Activated CD4-positive, alpha-beta memory T cell treated with anti-CD3 and anti-CD28 coated beads for 36 hours (primary cell): ENCODE measurements at places on chromosomes 12 and 14.

DNA sequence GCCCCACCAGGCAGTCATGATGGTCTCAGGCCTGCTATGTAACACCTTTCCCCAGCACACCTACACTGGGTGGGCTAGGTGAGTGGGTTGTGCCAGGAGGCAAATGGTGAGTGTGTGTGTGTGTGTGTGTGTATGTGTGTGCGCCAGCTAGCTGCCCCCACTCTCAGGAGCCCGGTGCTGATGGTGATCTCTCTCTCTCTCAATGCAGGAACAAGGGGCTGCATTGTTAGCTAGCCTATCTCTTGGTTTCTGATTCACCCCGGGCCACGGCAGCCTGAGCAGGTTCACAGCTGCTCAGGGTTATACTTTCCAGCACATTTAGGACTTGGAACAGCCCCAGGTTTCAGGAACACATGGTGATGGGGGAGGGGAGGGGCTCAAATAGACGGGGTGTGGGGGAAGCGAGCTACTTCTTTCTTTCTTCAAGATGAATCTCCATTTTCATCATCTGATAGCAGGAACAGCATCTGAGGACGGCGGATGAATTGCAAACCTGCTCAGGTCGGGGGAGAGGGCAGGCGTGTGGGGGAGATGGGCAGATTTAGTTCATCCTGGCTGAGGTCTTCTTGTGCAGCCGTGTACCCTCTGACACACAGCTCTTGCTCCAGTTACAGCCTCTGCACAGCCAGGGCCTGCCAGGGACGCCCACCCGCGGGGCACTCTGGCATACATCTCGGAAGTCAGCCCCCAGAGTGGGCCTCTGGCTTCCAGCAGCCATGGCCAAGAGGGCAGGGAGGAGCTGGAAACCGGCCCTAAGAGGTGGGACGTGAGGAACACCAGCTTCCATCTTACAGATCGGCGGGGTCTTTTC lies 137.6 kb downstream of the ZFP36L1 start:
- DNase-seq: no peak

- no peak for DNase-seq
These were observed 73.4 kb upstream of the ATP2B1 start for GRCh38 chr12:89781946-89782550.

DNA sequence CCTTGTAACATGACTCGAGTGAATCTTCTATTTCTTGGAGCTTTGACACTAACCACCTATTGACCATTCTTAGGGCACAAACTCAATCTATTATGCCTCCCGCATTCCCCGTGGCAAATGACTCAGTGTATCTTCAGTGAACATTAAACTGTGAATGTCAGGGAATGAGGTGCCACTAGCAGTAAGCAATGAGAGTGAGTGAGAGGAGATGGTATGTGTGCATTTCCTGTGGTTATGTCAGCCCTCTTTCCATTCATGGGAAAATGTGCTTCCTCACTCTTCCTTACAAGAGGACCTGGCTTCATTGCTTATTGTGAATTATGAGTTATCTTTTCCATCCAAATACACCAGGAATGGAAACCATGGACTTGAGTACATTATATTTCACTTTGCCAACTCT lies 229.2 kb downstream of the EMP1 start:
- DNase-seq: no peak

DNA sequence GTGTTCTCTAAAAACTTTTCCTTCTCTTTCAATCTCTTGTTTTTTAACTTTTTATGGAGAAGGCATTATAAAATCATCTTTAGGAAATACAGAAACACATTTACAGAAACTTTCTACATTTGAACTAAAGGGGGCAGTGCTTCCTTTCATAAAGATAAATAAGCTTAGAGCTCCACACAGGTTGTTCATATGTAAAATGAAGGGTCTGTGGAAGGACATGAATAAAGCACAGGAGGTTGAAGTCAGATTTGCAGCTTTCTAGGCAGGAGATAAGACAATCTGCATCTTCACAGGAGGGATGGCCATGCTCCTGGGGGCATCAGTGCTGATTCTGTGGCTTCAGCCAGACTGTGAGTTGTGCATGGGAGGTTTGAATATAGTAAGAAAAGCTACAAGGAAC lies 426.0 kb downstream of the DAD1 start:
- DNase-seq: no peak

DNA sequence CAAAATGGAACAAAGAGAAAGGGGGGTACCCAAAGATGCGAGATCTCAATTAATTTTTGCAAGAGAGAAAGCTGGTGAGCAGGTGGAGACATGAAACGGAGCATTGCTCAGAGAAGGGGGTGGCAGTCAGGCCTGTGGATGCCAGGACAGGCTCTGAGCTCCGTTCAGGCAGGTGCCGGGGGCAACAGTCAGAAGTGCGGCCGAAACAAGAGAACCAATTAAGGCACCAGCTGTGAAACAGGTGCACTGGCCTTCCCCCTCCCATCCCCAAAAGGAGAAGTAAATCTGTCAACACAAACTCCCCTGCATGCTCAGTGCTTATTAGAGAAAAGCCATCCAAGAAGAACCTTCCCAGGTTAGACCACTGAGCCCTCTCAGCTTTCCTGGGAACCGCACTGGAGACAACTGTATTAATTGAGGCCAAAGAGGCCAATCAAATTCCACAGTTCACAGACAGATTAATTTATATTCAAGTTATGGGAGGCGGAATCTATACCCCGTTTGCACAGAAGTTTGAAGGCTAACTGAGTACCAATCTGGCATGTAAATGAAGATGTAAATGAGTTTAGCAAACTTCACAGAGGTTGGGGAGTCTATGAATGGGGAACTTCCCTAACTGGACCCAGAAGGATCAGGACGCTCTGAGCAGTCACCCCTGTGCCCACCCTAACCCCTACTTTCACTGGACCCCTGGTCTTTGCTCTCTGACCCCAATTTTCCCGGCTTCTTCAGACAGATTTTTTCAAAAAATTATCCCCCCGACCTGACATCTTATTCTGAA lies 20.9 kb downstream of the OAS2 start:
- no peak for DNase-seq

DNA sequence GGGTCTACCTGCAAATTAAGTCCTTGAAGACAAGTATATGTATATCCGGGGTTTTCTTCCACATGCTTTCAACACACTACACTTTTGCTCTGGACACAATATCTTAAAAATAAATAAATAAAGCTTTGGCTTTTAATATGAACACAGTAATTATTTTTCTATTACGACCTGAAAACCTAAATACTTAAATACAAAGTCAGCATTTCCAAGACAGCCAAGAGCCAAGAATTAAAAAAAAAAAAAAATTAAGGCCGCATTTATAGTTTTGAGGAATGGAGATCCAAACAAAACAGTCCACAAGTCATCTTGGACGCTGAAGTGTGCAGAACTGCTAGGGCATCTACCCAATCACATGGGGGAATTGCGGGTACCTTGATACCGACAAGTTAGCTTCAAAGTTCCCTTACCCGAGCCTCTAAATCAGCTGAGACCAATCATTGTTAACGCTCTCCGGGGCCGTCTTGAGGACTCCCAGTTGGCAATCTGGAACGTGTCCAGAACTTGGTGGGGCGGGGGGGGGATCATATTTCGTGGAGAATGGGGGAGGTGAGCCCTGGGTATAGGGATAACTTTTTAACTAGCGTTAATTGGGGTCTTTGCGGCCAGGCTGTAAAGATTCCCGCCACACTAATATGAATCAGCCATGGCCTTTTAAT lies 731 bp upstream of the PCNX4 start:
- DNase-seq: peak; percentile 22
